ENCODE measurements at places on chromosomes 4 and X.

DNA sequence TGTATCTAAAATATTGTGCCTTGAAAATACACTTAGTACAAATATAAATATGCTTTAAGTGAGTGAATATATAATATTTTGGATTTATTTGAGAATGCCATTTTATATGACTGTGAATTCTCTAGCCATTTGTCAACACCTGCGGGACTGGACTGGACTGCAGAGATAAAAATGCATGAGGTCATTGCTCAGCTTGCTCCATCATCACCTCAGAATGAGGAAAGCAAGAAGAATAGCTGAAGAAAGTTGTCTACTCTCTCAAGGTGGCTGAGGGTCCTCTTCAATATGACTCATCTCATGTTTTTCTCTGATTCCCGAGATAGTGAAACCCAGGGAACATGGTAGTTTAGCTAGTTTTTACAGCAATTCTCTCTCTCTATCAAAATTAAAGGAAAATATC lies 732.5 kb upstream of the AGA start:
- DNase-seq = no peak

DNA sequence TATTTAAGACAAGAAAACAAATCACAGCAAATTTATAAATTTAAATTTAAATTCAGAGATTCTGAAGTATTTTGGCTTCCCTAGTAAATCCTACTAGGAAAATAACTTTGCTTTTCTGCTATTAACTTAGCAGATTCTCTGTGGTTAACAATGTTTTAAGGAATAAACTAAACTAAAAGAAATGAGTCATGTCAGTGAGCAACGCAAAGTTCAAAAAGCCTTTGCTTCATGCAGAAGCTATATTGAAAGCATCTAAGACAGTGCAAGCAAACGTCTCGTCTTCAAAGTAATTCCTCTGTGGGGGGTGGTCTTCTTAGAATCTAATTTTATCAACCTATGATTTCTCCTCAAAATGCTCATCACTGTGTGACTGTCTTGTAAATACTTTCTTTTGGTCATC lies 30.1 kb downstream of the GABRB1 start:
- DNase-seq = no peak

GRCh38 chr4:2127609-2128332 lies 68.6 kb downstream of the NAT8L start:
- DNase-seq = no peak

GRCh38 chr4:142883040-142883832 lies 37.1 kb upstream of the INPP4B start:
- no peak for DNase-seq

DNA sequence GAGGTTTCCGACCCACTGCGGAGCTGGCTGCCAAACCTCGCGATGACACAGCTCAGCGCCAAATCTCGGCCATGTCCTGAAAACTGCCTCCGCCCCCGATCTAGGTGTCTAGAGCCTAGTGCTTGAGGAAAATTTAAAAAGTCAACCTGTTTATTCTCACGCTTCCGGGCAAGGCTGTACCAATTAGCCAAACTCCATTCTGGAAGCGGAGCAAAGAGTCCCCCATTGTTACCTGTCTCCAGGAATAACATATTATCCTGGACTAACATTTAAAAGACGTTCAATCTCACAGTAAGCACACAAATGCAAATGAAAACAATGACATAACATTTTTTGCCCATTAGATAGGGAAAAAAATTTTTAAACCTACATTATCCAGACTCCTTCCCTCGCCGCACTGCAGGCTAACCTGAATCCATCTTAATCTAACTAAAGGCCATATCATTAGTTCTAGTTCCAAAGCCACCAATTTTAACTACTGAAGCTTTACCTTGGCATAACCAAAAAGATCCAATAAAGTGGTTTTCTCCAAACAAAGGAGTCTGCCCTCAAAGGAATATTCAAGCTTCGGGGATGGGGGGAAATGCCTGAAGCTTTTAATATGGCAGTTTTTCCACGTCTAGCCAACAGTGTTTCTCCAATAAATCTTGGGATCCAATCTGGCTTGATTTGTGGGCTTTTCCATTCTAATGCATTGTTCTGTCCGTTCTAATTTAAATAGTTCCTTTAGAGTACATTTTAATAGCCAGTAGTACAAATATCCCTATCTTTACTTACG lies 1.9 kb downstream of the HUWE1 start:
- no peak for DNase-seq

GRCh38 chr4:83504503-83504902 lies 19.6 kb upstream of the ABRAXAS1 start:
- no peak for DNase-seq

- no peak for DNase-seq
These were observed 90.0 kb downstream of the MAOA start for GRCh38 chrX:43745938-43746721.

DNA sequence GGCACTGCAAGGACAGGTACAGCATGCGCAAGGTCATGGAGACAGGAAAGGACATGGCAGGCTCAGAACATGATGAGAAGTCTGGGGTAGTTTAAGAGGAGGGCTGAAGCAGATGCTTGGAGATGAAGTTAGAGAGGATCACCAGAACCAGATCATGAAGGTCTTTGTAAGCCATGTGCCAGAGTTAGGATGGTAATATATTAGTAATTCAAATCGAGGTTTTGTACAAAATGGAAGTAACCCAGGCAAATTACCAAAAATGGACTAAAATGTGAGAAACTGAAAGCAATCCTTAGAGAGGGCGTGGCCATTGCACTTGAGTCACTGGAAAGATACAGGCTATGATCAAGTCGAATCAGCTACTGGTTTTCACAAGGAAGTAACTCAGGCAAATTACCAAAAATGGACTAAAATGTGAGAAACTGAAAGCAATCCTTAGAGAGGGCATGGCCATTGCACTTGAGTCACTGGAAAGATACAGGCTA lies 13.5 kb downstream of the RXFP1 start:
- no peak for DNase-seq

DNA sequence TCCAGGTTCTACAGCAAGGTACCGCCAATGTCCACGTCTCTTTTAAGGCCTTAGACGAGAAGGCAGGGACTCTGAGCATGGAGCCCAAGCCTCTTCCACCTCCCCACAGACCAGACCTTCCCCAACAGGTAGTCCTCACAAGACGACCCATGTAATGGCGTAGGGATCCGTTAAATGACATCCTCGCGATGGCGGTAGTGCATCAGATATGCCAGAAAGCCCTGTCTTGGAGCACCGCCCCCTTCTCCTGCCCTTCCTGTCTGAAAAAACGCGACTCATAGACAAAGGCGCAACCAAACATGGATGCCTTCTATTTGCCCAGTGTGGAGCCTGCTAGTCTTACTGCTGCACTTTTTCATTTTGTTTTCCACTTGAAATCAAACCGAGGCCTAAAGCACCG lies 185.4 kb downstream of the OR13H1 start:
- DNase-seq = peak; percentile 60

- no peak for DNase-seq
These were observed 54.3 kb downstream of the ADGRL3 start for GRCh38 chr4:61254406-61254805.

DNA sequence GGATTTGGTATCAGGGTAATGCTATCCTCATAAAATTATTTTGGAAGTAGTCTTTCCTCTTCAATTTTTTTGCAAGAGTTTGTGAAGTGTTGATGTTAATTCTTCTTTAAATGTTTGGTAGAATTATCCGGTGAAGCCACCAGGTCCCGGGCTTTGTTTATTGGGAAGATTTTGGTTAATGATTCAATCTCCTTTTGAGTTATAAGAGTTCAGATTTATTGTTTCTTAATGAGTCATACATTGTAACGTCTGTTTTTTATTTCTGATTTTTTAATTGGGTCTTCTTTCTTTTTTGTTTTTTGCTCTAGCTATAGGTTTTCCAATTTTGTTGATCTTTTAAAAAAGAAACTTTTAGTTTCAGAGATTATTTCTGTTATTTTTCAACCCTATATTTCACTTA lies 412.3 kb downstream of the PDGFC start:
- no peak for DNase-seq

GRCh38 chr4:40507977-40508376 lies 121.7 kb downstream of the RBM47 start:
- no peak for DNase-seq

DNA sequence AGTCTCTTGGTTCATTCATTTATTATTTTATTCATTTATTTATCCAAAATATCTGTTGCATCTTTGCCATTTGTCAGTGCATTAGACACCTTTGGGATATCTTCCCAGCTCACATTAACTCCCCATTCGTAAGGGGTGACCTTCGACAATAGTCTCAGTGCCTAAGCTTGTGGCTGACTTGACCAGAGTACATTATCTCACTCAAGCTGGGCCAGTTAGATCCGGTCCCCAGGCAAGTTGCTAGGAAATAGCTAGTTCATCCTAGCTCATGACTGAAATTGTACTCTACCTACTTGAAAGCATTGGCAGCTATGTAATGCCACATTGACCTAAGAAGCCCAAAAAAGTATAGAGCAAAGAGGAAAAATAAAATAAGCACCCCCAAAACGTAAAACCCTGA lies 165.3 kb downstream of the FBXO8 start:
- DNase-seq = no peak

DNA sequence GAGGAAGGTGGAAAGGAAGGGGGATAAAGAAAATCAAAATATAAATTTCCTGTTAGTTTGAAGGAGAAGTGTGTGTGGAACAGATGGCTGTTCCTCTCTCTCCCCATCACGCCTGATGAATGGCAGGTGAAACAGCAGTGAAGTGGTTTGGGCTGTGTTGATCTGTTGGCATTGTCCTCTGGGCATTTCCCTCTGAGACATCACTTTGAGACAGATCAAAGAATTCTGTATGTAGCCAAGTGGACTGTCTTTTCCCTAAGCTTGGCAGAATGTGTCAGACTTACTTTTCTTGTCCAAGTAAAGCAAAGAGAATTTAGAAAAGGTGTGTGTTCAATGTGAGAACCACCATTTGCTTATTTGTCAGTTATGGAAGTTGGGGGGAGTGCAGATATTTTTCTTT lies 47.5 kb downstream of the SEPTIN11 start:
- DNase-seq = no peak

DNA sequence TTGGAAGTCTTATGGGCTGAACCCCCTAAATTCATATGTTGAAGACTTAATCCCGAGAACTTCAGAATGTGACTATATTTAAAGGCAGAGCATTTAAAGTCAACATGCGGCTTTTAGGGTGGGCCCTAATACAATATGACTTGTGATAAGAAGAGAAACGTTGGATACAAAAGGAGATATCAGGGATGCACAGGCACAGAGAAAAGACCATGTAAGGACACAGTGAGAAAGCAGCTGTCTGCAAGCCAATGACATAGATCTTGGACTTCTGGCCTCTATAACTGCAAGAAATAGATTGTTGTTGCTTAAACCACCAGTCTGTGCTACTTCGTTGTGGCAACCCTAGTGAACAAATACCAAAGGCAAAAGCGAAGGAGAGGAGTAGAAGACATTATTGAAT lies 42.2 kb downstream of the GABRG1 start:
- DNase-seq = no peak

- DNase-seq = no peak
These were observed 1.1 kb downstream of the PHOX2B start for GRCh38 chr4:41747230-41748055.
